ENCODE measurements at places on chromosomes 1 and 21.

DNA sequence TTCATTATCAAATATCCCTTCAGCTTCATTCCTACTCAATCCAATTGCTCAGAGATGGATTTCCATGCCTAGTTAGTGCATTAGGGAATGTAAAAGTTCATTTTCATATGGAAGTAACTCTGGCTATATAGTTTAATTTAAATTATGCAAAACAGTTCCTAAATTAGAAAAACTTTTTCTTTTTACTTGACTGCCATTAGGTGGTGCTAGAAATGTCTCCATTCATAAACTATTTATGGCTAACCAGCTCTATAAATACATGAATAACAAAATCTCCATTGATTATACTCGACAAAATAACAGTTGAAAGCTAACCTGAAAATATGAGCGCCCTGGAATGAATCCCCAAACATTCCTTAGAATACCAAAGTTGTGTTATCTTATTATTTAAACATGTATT lies 311.4 kb downstream of the USH2A start:
- no peak for DNase-seq

DNA sequence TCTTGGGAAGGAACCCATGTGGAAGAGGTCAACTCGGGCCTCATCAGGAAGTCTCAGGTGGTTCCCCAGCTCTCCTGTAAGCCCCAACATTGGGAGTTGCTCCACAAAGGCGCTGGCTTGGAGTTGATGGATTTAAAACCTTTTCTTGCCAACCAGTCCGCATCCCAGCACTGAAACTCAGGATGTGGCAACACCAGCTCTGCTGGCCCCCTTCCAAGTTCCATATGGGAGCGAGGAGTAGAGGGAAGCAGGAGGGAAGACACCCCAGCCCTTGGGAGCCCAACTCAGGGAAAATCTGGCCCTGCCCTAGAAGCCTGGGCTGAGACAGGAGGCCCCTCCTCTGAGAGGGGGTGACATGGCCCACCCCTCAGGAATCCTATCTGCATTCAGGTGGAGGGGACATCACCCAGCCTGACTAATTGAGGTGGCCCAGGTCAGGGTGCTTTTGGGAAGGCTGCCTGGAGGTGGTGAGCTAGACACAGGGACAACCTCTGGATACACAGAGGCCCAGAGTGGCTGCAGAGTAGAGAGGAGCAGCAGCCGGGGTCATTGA lies 33.1 kb upstream of the DMBX1 start:
- DNase-seq, result no peak

DNA sequence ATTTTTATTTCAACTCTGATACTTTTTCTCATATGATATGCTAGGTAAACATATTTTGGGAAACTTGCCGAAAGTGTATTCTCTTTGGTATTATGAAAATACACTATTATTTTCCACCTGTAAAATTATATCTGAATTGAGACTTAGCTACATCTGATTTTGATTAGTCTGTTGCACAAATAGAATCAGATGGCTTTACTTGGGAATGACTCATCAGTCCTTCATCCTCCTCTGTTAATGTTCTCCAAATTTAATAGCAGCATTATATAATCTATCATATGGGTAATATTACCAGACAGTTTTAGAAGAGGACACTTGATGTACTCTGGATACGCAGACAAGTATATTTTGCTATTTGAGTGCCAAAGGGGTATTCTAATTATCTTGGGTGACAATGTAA lies 245.3 kb downstream of the CTH start:
- no peak for DNase-seq

- no peak for DNase-seq
Observed at GRCh38 chr1:7538033-7538432, 233.1 kb upstream of the VAMP3 start.

- DNase-seq, result no peak
Observed at GRCh38 chr21:39834543-39834942, 32.7 kb upstream of the PCP4 start.

- no peak for DNase-seq
Observed at GRCh38 chr1:248000169-248000568, 13.3 kb upstream of the OR2L5 start.

GRCh38 chr1:21766210-21766609 lies 16.7 kb downstream of the USP48 start:
- DNase-seq, result no peak
